ENCODE measurements at places on chromosomes 2 and 18.

- DNase-seq = no peak
Observed at GRCh38 chr2:236887531-236887930, 198.2 kb upstream of the COPS8 start.

DNA sequence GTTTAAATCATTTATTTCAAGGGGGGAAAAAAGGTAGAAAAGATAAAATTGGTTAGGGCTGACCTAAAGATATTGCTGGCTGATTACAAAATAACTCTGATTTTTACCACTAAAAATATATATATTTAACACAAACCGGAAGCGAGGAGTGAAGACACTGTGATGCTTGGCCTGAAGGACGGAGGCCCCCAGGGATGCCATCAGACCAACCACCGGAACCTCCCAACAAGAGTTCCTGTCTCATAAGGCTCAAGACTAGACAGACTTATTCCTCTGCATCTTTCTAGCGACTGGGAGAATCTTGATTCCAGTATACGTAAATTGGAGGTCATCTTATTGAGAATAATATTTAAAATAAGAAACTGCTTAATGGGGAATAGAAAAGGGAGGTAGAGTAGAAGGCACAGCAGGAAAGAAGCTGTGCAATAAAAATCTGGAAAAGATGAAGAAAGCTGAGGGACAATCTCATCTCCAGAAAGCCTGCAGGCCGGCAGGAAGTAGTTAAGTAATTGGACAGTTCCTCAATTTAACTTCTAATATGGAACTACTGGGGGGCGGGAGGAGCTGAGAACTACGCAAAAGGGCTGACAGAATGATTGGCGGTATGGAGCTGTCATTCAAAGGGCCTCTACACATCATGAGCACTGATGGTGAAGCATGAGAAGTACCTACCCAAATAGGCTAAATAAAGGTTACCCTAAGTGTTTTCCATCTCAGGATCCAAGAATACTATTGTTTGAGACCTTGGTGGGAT lies 91.1 kb downstream of the DTNB start:
- no peak for DNase-seq

- DNase-seq = no peak
Observed at GRCh38 chr2:217028128-217028527, 168.3 kb upstream of the TNP1 start.

- no peak for DNase-seq
Observed at GRCh38 chr2:169964740-169965139, 137.5 kb downstream of the UBR3 start.

- no peak for DNase-seq
Observed at GRCh38 chr2:11408959-11409571, 56.9 kb downstream of the E2F6 start.

- DNase-seq = no peak
Observed at GRCh38 chr2:219615036-219615435, 12.4 kb upstream of the SLC4A3 start.

- peak; percentile 85 for DNase-seq
Observed at GRCh38 chr18:48142353-48142752, 211.9 kb upstream of the SMAD2 start.

DNA sequence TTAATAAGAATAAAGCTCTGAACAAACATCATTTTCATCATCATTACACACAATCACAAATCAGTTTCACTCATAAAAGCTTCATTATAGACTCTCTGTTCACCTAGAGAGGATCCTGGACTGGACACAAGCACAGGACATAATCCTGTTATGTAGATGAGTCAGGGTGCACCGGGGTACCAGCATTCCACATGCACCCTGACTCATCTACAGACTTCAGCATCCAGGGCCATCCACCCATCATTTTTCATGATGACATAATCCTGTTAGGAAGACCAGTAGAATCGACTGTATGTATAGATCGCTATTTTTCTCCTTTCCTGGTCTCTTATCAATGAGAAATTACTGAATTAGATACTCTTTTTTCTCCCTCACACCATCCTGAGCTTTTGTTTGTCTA lies 73.7 kb upstream of the PIK3C3 start:
- DNase-seq = no peak

GRCh38 chr2:21307037-21307436 lies 183.3 kb downstream of the TDRD15 start:
- no peak for DNase-seq

DNA sequence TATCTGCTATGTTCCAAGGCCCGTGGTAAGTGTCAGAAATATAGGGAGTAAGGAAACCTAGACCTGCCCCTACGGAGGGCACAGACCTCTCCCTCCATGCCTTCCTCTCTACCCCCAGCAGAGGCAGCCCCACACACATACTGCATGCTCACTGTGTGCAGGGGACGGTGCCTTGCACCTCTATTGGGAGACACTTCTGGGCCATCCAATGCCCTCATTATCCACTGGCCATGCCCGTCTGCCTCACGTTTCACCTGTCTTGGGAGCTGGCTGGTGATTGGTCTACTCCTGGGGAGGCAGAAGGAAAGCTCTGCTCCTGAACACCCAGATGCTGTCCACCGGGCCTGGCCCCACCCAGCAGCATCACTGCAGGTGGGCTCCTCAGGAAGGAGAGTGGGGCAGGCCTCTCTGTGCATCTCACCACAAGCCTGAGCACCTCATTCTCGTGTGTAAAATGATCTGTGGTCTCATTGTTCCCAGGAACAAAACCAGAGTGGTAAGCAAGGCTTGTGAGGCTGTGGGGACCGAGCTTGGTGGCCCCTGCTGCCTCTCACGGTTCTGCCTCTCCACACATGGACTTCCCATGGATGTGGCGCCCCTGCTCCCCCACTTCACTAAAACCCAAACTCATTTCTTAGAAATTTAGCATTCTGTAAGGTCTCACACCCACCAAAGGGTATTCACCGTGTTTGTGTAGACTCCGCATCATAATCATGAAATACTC lies 312.5 kb upstream of the HS6ST1 start:
- no peak for DNase-seq

GRCh38 chr18:555705-556457 lies 24.3 kb upstream of the CETN1 start:
- no peak for DNase-seq

DNA sequence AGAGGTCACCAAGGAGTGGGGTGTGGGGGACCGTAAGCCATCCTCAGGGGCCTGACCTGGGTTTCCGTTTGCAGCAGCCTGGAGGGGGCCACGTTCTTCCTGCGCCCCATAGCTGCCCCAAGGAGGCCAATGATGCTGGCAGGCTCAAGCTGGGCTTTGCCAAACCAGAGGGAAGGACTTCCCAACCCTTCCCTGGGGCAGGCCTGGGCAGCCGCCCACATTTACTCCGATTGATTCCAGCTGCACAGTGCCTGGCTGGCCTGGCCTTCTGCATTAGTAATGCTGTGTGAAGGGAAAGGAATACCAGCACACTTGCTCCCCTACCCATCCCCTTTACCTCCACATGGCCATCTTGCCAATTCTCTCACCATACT lies 360.6 kb upstream of the SLC14A2 start:
- no peak for DNase-seq

- DNase-seq = no peak
Observed at GRCh38 chr2:215188078-215188477, 49.7 kb upstream of the ABCA12 start.

DNA sequence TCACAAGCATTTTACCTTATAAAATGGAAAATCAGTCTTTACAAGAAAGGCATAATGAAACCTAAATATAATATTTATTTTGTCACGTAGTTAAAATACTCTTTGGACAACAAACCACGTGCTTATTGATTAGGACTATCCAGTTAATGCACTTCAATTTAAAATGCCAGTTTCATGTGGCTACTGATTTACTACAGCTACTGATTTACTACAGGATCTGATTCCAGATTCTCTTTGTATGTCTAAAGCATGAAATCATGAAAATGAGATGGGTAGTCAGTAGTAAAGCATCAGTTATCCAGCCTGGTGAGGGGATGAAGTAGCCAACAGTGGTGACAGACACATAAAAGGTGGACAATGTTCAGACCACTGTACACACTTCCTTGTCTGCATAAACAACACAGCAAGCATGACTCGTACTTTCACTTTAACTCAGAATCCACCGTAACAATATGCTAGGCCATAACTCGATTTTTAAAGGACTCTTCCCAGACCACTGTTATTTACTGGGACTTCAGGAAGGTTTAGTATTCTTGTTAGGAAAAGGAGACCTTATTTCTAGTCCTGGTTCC lies 24.9 kb downstream of the ACAA2 start:
- no peak for DNase-seq

DNA sequence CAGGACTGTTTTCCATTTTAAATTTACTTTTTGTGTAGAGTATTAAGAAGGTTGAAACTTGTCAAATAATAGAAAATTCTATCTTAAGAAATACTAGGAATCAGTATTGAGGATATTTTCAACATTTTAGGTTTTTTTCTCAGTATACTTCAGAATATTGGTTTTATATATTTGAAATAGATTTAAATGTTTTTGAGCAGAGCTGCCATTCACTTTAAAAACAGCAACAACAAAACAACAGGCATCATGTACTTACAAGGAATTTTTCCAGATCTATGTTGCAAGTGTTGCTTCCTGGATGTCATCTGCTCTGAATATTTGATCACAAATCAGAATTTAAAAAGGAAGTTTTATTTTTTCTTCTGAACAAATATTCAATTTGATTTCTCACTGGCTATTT lies 84.4 kb downstream of the DCDC2C start:
- DNase-seq = no peak

- no peak for DNase-seq
Observed at GRCh38 chr2:48906633-48907032, 151.1 kb upstream of the LHCGR start.

GRCh38 chr2:136765256-136766072 lies at the start of gene THSD7B:
Gene THSD7B (plus strand): TSS chr2:136765545. CDS start chr2:136882179, 116,634 bp downstream.
- DNase-seq = peak; percentile 63

DNA sequence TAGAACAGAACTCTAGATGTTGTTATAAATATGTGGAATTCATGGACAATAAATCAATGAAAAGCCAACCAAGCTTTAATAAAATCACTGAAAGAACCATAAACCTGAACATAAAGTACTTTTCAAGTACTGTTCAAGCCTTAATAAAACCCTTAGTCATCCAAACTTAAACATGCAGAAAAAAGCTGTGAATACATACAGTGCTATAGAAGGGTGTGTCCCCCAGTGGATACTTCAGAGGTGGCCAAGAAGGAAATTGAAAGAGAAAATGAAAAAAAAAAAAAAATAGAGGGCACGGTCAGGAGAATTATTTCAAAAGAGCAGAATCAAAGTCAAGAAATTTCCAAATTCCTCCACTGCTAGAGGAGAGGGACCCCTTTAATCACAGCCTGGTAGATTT lies 141.1 kb downstream of the SP100 start:
- DNase-seq = no peak

DNA sequence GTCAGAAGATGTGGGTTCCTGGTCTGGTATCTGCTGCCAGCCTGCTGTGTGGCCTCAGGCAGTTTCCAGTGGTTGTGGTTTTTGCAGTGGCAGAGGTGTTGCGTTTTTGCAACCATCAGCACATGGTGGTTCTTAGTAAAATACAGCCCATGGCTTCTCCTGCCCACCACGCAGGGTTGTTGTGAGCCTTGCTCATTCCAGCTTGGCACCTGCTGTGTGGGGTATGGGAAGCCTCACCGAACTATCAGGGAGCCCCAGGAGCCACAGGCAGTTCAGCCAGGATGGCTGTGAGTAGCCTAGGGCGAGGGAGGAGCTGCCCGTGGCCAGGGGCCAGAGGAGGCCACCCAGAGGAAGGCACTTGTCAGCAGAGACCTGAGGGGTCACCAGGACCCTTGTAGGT lies 9.8 kb downstream of the ARID5A start:
- DNase-seq = no peak

DNA sequence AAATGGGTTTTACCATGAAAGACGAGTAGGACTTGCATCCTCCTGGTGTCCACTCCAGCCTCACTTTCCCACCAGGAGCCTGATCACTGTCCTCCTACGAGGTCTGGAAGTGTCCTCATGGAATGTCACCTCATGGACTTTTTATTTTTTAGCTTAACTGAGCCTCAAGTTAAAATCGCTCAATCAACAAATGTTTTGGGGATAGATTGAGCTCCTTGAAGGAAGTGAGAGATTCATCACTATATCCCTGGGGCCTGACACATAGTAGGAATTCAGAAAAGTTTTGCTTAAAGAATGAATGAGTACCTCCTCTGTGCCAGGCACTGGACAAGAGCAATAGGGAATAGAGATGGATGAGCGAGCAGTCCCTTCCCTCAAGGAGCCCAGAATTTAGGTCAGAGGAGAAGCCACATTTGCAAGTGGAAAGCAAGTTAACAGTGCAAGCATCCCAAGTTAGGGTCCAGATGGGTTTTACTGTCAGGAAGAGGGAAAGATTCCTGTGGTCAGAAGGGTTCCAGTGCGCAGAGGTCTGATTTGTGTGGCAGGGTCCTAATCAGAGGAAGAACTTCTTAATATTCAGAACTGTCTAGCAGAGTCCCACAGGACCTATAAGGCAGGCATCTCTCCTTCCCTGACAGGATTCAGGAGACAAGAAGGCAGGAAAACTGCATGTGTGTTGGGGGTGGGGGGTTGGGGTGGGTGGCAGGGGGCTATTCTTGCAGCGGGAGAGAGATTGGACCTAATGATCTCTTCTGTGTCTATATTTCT lies 67.0 kb downstream of the MYCN start:
- no peak for DNase-seq

GRCh38 chr2:128408349-128409305 lies 90.0 kb upstream of the HS6ST1 start:
- no peak for DNase-seq

- DNase-seq = no peak
Observed at GRCh38 chr2:143946436-143947391, 573.2 kb downstream of the ZEB2 start.

DNA sequence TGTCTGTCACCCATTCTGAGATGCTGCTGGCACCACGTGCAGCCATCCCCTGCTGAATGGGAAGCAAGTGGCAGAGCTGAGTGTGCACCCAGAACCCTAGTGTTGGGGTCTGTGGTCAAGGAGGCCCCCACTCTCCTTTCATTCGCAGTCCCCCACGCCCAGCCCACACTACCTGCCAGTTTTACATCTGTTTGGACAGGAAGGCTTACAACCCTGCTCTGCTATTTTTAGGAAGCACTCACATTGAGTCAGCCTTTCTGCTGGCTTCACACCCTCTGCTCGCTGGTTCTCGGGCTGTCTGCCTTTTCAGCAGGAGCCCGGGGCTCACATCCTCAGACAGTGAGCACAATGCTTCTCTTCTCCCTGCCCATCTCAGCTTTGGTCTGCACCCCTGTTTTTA lies 10.7 kb upstream of the ADCY3 start:
- no peak for DNase-seq

DNA sequence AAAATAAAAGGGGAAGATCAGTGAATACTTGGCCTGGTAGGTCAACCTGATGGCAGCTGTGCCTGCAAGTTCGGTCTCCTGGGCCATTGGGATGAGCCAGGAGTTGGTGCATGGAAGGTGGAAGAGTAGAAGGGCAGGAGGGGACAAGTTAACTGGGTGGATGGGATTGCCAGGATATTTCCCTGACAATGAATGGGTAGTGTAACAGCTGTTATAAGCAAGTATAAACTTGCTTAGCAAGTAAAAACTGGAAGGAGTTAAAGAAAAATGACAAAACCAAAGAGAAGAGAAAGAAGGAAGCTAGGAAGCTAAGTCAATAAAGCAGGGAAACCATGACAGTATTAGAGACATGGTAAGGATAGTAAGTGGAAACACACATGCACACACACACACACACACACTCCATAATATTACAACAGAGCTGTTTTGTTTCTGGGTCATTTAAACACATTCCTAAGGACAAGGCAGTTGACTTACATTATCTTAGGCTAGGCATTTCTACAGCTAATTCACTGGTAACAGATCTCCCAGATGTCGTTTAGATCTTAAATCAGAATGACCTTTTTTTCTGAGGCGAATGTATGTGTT lies 29.7 kb downstream of the MEP1B start:
- DNase-seq = no peak

- DNase-seq = no peak
Observed at GRCh38 chr2:99865818-99866676, 276.3 kb downstream of the AFF3 start.

- DNase-seq = peak; percentile 25
Observed at GRCh38 chr18:37457341-37457740, 108.3 kb downstream of the CELF4 start.

All from NCI-H69 (cell line).